ENCODE measurements at places on chromosomes 16 and 17.
A peak's percentile ranks its signal among the peaks of the same experiment; 100 is the strongest.

DNA sequence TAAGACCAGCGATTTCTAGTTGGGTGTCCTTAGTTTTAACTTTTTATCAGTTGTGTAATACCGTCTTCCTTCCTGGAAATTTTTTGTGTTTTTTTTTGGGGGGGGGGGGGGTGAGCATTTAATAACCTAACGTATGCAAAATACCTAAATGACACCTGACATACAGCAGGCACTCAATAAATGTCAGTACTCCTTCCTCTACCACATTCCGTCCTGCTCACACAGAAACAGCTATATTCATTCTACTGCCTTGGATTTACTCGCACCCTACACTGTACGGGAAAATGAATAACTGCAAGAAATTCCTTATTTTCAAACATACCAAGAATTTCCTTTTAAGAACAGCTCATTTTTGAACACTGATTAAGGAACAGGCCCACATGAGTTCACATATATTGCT, 5.3 kb downstream of the XYLT1 start:
- peak overlapping the region; percentile 8 for H3K27ac ChIP-seq
- H3K27me3 ChIP-seq: peaks cover 21% of the 10 kb centered on the region
- H3K36me3 ChIP-seq: no peaks in the 10 kb centered on the region

GRCh38 chr16:17230932-17231581, 239.7 kb downstream of the XYLT1 start:
- DNase-seq: no peak
- H3K27ac ChIP-seq: no peak overlapping the region
- no peaks in the 10 kb centered on the region for H3K36me3 ChIP-seq
- no peak overlapping the region for H3K4me3 ChIP-seq
- H3K27me3 ChIP-seq: no peaks in the 10 kb centered on the region
- H3K4me1 ChIP-seq: peaks cover 3% of the 10 kb centered on the region

- no peaks in the 10 kb centered on the region for H3K4me1 ChIP-seq
- no peaks in the 10 kb centered on the region for H3K36me3 ChIP-seq
- peak overlapping the region; percentile 52 for H3K27ac ChIP-seq
- no peak overlapping the region for H3K4me3 ChIP-seq
- DNase-seq: no peak
- H3K27me3 ChIP-seq: no peaks in the 10 kb centered on the region
Observed at GRCh38 chr16:75472908-75473877, 8.7 kb upstream of the TMEM170A start.

- H3K4me1 ChIP-seq: peaks cover 23% of the 10 kb centered on the region
- H3K27me3 ChIP-seq: no peaks in the 10 kb centered on the region
- no peak overlapping the region for H3K27ac ChIP-seq
- H3K4me3 ChIP-seq: no peak overlapping the region
Observed at GRCh38 chr17:12058535-12058934, 37.9 kb downstream of the MAP2K4 start.
